Pons (tissue), 1 donor: ENCODE measurements at places on chromosomes 5 and 9.

DNA sequence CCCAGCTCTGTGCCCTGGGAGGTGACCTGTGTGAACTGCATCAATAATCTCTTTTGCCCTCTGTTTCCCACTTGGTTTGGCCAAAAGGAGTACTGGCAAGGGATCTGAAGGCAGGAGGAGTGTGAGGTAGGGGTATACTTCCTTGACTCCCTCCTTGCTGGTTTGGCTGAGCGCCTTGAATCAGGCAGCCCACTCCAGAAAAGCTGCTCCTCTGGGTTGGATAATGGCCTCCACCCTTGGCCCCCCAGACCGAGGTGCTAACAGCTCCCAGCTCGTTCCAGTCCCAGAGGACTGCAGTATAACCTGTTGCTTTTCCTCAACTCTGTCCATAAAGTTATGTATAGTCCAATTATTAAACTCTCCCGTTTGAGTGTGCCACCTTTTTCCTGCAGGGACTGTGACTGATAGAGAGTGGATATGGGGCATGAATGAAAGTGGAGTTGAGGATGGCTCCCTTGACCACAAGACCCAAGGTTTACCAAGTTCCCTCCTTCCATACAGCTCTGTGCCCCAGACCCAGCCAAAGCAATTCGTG, 88.2 kb upstream of the HAND1 start:
- DNase-seq = no peak

DNA sequence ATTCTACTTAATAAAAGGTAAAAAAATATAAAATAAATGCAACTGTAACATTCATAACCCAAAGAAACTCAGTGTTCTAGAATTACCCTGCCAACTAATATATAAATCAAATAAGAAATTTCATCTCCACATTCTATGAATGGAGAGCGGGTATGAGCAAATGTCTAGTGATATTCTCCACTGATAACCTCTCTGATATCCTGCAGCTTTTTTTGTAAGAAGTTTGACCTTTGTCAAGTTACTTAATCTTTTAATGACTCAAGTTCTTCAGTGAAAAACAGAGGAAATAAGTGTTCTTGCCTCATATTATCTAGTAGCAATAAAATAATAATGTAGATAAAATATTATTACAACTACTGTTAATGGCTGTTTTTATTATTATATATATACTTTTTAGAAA, 1275.6 kb upstream of the CDH9 start:
- no peak for DNase-seq

DNA sequence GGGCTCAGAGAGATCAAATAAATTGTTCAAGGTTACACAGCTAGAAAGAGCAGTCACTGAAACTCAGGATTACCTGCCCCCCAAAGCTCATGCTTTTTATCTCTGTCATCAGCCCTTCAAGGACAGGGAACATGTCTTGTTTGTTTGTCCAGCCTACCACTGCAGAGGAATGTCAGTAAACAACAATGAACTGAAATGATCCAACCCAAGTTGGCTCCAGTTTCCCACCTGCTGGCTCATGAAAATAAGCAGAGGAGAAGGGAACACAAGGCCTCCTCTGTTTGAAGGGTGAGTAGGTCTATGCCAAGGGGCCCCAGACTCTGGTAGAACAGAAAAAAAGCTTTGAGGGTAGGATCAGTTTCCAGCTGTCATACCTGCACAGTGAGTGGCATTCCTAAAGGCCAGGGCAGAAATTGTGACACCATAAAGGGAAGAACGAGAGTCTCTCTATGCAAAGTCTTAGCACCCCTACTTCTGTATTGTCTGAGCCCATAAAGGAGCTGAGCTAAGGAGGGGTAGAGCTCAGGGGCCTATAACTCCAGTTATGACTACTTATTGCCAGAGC, 115.2 kb downstream of the TRIM36 start:
- DNase-seq = no peak

DNA sequence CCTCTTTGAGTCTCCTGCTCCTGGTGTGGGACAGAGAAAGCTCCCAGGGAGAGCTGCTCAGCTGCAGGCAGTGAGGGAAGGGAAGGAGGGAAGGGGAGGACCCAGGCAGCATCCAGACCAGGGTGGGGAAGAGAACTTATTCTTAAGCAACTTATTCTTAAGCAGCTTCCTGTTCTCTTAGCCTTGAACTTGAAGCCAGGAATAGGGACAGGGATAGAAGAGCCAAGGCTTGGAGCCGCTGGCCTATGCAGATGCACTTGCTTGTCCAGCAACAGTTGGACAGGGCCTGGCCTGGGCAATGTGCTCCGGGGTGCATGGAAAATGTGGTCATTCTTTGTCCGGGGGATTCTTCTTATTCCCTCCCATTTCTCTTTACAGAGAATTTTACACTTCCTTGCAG, 31.4 kb upstream of the SPTLC1 start:
- DNase-seq = peak; percentile 19

DNA sequence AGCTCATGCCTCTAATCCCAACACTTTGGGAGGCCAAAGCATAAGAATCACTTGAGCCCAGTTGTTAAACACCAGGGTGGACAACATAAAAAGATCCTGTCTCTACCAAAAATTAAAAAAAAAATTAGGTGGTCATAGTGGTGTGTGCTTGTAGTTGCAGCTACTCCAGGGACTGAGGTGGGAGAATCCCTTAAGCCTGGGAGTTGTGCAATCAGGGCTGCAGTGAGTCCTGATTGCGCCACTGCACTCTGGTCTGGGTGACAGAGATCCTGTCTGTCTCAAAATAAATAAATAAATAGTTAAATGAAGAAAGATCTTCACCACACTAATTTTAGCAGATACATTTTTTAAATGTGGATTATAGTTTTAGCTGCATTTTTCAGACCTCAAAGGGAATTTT, 433.2 kb downstream of the MAT2B start:
- DNase-seq = no peak

GRCh38 chr5:126595486-126596083, 566 bp upstream of the ALDH7A1 start:
- DNase-seq = no peak
